CD4-positive, alpha-beta T cell treated with Interleukin-1 beta for 1 hour (primary cell): ENCODE measurements at places on chromosomes 13 and 19.

- no peak for DNase-seq
These were observed 879.0 kb downstream of the UQCRFS1 start for GRCh38 chr19:28333909-28334308.

DNA sequence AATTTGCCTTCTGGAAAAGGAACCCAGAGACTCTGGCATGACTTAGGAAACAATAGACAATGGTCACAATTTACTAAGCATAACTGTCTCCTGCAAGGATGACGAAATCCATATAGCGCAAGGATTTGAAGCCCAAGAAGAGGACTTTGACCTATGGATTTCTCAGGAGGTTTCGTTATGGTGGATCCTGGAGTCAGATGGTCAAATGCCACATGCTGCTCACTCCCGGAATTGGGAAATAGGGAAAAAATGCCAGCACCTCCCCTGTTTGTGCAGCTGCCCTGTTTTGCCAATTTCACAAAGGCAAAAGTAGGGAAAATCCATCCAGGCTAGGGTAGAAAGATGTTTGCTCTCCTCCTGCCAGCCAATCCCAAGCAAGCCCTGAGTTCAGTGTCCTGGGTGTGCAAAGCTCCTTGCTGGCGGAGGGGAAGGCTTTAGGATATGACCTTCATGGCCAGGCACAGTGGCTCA, 23.4 kb downstream of the RDH8 start:
- DNase-seq = no peak

DNA sequence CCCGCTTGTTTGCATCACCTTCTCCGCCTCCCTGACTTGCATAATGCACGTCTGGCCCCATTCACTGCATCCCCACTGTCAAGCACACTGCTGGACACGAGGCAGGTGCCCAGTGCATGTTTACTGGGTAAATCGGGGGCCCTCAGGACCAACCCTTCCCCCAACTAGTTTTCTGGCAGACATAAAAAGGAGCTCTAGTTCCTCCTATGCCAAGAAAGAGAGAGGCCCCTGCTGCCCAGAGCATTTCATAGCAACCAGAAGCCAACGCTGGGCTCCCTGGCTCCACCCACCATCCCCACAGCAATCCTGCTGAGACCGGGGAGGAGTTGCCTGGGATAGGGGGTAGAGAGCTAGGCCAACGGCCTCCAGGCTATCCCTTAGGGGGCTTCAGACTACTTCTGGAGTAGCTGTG, 23.2 kb downstream of the ANKRD27 start:
- DNase-seq = no peak

DNA sequence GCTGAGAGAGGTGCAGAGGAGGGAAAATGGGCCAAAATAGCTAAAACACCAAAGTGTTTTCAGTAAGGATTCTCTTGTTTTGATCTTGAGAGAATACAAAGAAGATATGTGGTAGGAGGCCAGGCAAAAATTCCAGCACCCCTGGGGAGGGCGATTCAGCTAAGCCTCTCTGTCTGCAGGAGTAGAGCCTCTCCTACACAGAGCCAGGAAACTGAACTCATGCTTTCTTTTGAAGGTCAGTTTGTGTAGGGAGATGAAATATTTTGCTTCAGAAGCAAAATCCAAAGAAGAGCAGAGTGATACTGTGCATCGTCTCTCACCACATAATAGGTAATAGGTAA, 565.0 kb downstream of the FGF9 start:
- DNase-seq = no peak

- DNase-seq = peak; percentile 71
These were observed 60.9 kb downstream of the WDFY2 start for GRCh38 chr13:51645154-51645650.

- DNase-seq = no peak
These were observed 727 bp downstream of the CERS1 start for GRCh38 chr19:18895038-18895823.
